ENCODE measurements at places on chromosomes 11 and 22. TPM values are rescaled to one million over a fixed set of nuclear protein-coding genes. Genes with fewer than 3 reads are reported as not detected.
A peak's percentile ranks its signal among the peaks of the same experiment; 100 is the strongest.

GRCh38 chr11:65426839-65427690, 4.5 kb downstream of the NEAT1 start:
- no peak for DNase-seq

- DNase-seq: no peak
Measured at GRCh38 chr11:66843776-66844495, 695 bp downstream of the RCE1 start.

DNA sequence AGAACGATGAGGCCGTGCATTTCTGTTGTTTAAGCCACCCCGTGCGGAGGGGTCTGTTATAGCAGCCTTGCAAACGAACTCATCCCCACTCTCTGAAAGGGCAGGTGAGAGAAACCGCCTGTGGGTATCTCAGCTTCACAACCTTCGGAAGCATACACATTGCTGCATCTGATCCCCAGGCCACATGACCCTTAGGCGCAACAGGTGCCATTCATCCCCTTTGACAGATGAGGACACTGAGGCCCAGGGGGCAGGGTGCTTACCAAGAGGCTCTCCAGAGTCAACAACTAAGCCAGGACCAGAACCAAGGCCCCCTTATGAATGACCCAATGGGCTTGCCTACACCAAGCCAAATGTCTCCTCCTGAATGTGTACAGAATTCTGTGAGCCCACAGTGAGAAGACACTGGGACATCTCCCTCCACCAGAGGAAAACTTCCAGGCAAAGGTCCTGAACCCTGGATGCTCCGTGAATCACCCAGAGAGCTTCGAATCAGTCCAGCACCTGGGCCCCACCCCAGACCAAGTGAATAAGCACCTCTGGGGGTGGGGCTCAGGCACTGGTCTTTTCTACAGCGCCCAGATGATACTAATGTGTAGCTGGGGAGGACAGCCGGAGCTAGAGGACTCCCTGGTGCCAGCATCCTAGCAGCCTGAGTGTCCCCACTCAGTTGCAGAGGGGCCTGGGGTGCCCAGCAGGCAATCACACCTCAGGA, 83.2 kb downstream of the BUD13 start:
- no peak for DNase-seq

- DNase-seq: peak; percentile 59
Measured at GRCh38 chr11:14029971-14030920, 67.7 kb downstream of the SPON1 start.

GRCh38 chr11:34205326-34206035, 100.1 kb downstream of the NAT10 start:
- no peak for DNase-seq

GRCh38 chr11:28581286-28582242, 473.4 kb downstream of the METTL15 start:
- no peak for DNase-seq

GRCh38 chr11:59575505-59575904, 40.1 kb downstream of the OSBP start:
- no peak for DNase-seq

DNA sequence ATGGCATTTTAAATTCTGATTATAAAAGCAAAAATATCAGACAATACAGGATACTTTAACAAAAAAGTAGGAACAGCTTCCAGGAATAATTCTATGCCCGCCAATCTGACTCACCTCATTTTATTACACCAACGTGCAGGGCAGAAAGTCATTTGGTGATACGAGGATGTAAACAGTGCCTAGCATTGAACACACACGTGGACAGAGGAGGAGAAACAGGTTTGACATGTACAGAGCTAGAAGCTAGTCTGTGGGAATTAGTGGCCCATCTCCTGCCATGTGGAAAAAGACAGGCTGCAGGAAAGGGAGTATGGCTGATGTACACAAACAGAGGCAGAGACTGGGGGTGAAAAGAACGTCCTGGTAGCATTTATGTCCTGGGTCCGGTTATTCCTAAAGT, 9.0 kb upstream of the SPINDOC start:
- no peak for DNase-seq

DNA sequence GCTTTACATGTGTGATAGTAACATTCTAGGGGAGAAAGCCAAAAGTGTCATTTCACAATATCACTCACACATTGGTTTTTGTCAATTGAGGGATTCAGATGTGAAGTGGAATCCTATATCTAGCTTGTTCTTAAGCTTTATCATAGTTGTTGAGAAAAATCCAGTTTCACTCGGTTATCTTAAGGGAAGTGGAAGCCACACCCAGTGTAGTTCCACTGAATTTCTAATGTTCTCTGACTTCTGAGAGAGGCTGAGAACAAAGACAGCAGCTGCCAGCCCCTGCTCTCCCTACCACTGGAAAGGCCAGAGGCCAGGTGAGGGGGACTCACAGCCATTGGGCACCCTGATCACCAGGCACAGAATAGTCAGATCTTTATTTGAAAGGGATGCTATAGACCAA, 53.7 kb downstream of the THAP12 start:
- no peak for DNase-seq

The CCDC85B gene
- 10.4 TPM for polyA plus RNA-seq

The SYT9 gene
- polyA plus RNA-seq: 1.1 TPM

The EIF1AD gene
- polyA plus RNA-seq: not detected

The MLC1 gene
- polyA plus RNA-seq: not detected

The MS4A6A gene
- 21.5 TPM for polyA plus RNA-seq

The SIAE gene
- polyA plus RNA-seq: 23.3 TPM

Data from muscle of arm (tissue), 14 donors.